GDM1 (cell line): ENCODE measurements at places on chromosomes 5 and 9.

- DNase-seq = no peak
Observed at GRCh38 chr9:125911861-125912644, 164.9 kb downstream of the PBX3 start.

DNA sequence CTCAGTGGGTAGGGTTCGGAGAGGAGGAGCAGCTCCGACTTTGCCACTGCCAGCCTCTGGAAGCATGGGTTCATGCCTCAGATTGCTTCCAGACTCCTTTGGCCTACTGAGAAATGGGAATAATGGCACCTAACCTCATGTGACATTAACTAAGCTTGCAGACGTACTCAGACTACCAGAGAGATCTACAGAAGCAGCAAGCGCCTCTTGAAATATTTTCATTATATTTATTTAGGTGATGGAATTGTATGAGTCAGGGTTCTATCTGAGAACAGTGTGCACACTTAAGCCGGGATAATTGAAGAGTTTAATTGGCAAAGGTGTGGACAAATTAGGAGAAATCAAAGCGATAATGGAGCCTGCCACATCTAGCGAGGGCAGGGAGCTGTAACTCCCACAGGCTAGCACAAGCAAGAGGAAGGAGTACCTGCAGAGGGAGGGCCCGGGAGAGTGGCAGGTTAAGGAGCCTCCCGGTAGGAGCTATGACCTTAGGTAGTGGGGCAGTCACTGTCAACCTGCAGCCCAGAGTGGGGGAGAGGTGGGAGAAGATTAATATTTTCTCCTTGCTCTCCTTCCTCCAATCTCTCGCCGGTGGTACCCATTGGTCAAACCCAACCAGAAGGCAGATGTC is 12.2 kb upstream of the PDZD2 start:
- DNase-seq = no peak

DNA sequence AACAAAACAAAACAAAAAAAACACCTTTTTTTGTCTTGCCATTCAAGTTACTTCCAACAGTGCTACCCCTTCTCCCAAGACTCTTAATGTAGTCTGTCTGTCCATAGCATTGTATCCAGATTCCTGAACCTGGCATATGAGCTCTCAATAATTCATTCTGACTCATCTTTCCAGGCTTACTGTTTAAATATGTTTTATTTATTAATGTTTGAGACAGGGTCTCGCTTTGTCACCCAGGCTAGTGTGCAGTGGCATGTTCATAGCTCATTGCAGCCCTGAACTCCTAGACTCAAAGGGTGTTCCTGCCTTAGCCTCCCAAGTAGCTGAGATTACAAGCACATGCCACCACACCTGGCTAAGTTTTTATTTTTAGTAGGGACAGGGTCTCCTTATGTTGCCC is 208.0 kb upstream of the DMRT1 start:
- DNase-seq = no peak

DNA sequence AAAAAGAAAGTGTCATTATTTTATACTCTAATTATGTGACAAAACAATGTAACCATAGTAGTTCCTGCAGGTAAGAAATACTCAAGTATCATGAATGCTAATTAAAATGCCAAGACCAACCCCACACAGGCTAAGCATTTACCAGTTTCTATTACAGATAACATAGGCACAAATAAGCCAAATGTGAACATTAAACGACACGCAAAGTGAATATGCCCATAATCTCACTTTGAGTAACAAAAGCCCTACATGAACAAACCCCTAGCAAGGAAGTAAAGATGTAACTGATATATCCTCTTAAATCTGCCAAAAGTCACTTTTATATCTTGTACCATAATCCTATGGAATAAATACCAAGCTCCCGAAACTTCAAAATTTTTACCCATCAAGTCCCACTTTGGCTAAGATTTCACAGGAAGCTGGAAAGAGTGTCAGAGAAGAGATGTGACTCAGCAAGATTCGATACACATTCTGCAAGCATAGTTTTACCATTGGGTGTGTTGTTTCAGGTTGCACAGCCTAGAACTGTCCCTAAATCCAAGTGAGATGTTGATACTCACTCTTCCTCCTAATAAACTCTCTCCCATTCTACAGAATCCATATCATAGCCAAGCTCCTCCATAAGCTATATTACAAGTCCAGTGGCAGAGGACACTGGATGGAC is 28.8 kb downstream of the TRPM6 start:
- DNase-seq = no peak

GRCh38 chr9:82582693-82583092 is 480.2 kb downstream of the RASEF start:
- no peak for DNase-seq

DNA sequence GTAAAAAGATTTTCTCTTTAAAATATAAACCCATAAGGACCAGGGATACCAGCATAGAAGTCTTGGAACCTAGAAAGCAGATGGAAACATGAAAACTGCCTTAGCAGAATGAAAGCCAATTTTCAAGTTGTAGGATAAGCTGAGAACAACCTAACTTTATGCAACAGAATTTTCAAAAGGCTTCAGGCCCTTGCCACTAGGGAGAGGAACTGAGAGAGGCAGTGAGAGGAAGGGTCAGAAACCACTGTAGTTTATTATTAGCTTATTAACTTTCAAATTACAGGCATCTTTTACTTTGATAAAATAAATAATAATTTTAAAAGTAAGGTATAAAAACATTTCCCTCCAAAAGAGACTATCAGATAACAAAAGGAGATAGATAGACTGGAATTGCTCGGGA is 33.4 kb downstream of the FAM81B start:
- DNase-seq = no peak

DNA sequence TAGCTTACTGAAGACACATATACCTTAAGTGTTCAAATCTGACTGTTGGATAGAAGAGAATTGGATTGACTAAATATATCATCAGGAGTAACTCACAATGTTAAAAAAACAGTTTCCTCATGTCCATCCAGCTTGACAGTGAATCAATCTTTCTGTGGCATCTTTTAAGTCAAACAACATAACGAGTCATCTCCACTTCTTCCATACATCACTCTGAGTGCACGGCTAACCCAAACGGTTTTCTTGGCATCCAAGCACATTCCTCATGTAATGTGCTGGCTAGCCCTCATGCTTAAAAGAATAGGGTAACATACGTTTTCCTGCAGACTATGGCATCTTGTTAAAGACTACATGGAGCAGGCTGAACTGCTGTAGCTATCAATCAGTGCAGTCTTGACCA is 291.5 kb upstream of the TRPC7 start:
- DNase-seq = no peak

- no peak for DNase-seq
Observed at GRCh38 chr9:95771556-95772246, 103.8 kb upstream of the ERCC6L2 start.

- no peak for DNase-seq
Observed at GRCh38 chr9:127049044-127049443, 73.4 kb downstream of the ANGPTL2 start.

GRCh38 chr5:105167092-105167491 is 1604.5 kb upstream of the NUDT12 start:
- no peak for DNase-seq

DNA sequence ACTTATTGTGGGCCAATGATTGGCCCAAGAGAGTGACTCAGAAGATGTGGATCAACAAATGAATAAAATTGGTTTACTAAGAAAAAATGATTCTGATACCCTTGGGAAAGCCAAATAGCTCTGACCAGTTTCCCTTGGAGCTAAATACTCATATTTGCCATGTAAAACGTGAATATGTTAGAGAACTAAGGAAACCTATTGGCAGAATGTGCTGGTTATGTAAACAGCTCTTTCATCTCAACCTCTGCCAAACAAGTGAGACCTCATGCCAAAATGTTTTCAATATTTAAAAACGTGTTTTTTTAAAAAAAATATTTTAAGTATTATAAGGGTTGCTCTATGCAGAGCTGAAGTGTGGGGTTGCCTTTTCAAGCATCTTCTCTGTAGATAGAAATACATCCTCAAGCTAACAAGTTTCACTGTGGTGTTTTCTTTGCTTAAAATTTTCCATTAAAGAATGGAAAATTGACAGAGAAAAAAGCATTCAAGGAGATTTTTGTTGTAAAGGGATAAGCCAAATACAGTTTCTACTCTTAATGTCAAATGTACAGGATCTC is 186.9 kb upstream of the TUT7 start:
- DNase-seq = no peak

DNA sequence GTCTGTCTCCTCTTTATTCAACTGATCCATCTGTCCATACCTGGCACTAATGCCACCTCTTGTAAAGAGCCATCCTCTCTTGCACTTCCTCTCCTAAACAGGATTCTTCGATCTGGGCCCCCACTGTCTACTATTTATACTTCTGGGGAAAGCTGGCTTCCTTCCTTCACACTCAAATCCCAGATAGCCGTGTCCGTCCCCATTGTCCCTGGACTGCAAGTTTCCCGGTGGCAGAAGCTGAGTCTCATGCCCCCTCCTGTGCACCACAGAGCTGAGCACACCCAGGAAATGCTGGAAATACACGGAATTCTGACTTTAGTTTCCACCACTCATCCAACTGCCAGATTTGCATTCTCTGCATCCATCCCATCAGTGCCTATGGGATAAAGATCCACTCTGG is 84.0 kb downstream of the MARCHF11 start:
- DNase-seq = no peak

GRCh38 chr5:131081913-131082488 is 83.1 kb downstream of the HINT1 start:
- no peak for DNase-seq

- DNase-seq = no peak
Observed at GRCh38 chr9:99211746-99212145, 10.0 kb downstream of the ALG2 start.
